NT2/D1 (cell line): ENCODE measurements at places on chromosomes 2 and 18.

- DNase-seq: no peak
Measured at GRCh38 chr2:130807659-130808385, 28.9 kb upstream of the ARHGEF4 start.

DNA sequence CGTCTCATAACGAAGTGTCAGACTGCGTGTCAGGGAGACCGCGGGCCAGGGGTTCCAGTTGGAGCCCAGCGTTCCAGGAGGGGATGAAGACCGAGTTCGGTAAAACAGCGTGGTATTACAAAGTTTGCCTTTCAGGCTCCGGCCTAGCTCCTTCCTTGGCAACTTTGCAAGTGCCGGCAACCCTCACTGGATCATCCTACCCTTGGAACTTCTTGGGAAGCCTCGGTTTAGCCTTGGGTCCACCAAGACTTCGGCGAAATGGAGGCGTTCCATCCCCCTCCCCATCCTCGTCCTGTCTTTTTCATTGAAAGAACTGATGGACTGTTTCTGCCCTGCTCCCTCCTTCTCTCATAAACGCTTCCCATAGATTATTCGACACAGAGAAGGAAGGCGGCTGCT is 10.4 kb upstream of the SKOR2 start:
- no peak for DNase-seq

GRCh38 chr2:112198780-112199179 is 56.1 kb downstream of the ZC3H8 start:
- no peak for DNase-seq

DNA sequence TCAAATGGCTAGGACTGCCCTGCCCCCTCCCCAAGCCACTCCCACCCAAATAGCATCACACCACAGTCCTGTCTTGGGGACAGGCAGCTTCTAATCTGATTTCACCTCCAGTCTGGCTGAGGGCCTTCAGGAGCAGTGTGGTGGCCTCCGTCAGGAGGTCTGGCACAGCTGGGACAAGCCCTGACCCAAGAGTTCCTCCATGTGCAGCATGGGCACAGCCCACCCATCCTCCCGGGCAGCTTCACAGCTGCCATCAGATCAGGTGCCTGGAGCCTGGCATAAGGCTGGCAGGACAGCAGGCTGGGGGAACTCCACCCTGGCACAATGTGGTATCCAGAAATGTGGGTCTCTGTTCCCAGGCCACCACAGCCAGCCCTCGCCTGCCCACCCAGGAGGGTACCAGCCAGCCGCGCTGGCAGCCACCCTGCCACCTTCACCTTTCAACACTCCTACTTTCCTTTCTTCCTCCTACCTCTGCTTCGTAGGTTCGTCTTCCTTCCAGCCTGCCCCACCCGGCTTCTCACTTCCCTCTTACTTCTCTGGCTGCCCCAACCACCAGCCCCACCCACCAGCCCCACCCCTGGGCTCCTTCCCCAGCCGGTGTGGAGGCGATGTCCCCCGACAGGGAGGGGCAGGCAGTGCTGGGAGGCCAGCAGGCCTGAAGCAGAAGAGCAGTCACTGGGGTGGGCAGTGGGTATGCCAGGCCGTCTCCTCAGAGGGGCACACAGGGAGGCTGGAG is at the start of gene CAPG:
Gene CAPG (minus strand): TSS at position 522 of the 739 bp plus-strand sequence. CDS start 8,221 bp downstream, outside the sequence.
- no peak for DNase-seq

DNA sequence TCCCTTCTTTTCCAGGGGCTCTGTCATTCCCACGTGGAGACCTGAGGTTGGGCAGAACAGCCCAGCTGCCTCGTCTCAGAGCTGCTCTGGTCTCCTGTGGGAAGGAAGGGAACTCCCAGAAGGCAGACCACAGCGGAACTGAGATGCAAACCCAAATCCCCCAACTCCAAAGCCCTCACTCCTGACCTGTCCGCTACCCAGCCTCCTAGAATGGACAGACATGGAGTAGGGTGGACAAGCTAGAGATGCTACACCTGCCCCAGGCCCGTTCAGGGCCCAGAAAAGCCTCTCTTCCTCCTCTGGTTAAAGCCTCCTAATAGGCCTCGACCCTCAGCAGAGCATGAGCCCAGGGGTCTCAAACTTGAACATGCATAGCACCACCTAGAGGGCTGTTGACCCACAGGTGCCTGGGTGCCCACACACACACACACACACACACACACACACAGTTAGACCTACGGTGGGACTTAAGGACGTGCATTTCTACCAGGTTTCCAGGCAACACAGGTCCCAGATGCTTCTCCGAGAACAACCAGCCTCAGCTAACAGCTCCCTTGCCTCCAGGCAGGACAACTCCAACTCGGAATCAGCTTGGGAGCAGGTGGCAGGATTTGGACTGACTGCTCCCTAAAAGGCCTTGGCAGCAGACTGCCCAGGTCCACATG is 93.5 kb downstream of the TNS1 start:
- DNase-seq: no peak

DNA sequence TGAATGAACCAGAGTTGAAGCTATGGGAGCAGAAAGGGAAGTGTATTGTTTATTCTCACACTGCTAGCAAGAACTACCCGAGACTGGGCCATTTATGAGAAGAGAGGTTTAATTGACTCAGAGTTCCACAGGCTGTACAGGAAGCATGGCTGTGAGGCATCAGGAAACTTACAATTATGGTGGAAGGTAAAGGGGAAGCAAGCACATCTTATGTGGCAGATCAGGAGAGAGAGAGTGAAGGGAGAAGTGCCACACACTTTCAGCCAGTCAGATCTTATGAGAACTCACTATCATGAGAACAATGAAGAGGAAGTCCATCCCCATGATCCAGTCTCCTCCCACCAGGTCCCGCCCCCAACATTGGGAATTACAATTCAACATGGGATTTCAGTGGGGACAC is 383.2 kb upstream of the SLC14A2 start:
- no peak for DNase-seq

- DNase-seq: no peak
Measured at GRCh38 chr2:44932564-44933392, 8.7 kb upstream of the SIX3 start.

GRCh38 chr2:1717113-1717512 is 27.2 kb downstream of the PXDN start:
- no peak for DNase-seq

GRCh38 chr2:207663870-207664545 is 38.8 kb upstream of the METTL21A start:
- no peak for DNase-seq

- DNase-seq: no peak
Measured at GRCh38 chr2:61356958-61357350, 113.9 kb downstream of the USP34 start.

GRCh38 chr2:9811679-9812511 is 31.4 kb upstream of the TAF1B start:
- DNase-seq: no peak
